GM19239 (cell line): ENCODE measurements at places on chromosomes 6 and 20.

DNA sequence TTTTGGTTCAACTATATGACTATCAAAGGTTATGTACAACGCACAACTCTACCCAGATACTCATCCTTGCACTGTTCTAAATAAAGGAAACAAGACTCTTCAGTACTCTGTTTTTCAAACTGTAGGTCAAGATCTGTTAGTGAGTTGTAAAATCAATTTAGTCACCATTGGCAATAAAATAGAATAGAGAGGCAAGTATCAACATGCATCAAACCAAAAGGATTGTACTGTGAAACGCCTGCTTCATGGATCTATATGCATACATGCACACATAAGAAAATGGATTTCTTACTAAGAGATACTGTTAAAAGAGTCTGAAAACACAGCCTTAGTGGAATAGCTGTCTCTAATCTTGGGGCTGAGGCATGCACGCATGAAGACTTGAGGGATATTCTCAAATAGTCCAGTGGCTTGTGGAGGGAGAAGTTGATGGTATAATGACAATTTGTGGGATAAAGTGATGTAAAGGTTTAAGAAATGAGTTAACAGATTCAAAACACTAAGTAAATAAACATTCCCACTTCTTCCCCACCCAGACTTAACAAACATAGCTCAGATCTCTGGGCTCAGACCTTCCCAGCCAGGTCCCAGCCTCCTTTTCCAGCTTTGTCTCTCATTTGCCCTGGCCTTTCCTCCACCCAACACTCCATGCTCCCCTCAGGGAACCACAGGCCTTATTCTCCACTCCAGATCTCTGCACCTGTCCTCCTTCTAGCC, 10.7 kb upstream of the LZTS3 start:
- no peak for DNase-seq

GRCh38 chr20:57742507-57743181, 32.8 kb upstream of the PMEPA1 start:
- no peak for DNase-seq

DNA sequence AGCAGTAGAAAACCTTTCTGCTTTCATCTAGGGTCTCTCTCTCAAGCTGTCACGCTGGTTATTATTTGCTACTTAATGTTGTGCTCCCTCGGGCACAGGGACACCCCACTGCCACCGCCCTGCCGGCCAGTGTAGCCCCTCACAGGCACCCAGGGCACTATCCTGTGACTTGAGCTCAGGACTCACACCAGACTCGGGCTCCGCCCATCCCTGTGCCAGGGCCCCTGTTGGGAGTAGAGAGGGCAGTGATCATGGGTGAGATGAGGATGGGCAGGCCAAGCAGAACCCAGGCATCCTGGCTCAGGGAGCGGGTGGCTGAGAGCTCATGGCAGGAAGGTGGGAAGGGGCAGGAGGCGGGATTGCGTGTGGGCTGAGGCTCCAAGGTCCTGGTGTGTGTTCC, 371.9 kb downstream of the ZFAND3 start:
- no peak for DNase-seq

DNA sequence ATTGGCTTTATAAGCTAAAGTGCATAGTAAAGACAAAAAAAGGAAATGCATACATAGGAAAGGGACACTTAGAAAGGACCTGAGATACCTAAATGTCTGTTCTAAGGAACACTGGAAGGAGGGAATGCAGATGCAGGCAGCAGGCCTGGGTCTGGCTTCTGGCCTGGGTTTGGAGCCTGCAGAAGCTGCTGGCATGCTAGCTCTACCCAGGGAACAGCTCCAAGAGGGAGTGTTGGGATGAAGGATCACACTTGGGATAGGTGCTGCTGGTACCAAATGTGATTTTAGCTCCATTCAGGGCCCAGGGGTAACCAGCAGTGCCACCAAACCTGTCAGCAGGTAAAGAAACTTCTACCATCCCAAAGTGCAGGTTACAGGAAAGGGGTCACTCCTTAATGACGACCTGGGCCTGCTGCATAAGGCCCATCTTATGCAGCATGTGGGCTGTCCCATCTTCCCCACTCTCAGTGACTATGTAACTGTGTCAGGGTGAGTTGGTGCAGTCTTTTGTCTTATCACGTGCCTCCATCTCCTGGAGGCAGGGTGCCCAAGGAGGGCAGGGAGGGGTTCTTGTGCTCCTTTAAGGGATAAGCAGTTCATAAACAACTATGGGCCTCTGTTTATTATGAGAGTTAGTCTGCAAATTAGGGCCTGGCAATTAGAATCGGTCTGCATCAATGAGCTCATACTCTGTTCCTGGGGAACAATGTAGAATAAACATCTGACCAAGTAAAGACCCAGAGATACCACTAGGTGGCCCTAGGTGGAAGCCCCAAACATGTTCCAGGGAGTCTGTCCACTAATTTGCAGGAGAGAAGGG, 26.9 kb downstream of the DDX27 start:
- peak; percentile 40 for DNase-seq

GRCh38 chr6:28809947-28810658, 113.7 kb downstream of the TRIM27 start:
- DNase-seq = no peak

DNA sequence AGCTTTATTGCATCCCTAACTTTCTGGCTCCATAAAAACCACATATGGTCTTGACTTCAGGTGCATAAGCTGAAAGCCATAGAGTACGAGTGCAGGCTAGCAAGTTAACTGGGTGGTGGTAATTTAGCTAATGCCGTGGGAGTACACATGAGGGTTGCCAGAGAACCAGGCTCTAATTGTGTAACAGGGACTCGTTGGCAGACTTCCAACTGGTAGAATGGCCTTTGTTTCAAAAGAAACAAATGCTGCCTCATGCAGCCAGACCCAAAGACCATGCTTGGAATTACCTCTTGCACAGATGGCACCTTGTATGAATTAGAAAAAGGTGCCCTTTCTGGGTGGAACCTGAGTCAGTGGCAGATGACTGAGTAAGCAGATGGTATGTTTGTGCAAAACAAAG, 73.2 kb downstream of the LY86 start:
- no peak for DNase-seq

- DNase-seq = no peak
Observed at GRCh38 chr6:159807150-159807858, 7.2 kb downstream of the PNLDC1 start.

DNA sequence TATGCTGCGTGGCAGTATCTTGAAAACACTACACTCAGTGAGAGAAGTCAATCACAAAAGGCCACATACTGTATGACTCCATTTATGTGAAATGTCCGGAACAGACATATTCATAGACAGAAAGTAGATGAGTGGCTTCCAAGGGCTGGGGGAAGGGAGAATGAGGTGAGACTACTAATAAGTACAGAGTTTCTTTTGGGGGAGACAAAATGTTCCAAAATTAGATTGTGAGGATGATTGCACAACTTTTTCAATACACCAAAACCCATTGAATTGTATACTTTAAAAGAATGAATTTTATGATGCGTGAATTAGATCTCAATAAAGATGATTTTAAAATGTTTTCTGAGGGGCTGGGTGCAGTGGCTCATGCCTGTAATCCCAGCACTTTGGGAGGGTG, 9.2 kb upstream of the SPO11 start:
- DNase-seq = no peak

- DNase-seq = no peak
Observed at GRCh38 chr6:15313367-15313766, 67.5 kb downstream of the JARID2 start.

DNA sequence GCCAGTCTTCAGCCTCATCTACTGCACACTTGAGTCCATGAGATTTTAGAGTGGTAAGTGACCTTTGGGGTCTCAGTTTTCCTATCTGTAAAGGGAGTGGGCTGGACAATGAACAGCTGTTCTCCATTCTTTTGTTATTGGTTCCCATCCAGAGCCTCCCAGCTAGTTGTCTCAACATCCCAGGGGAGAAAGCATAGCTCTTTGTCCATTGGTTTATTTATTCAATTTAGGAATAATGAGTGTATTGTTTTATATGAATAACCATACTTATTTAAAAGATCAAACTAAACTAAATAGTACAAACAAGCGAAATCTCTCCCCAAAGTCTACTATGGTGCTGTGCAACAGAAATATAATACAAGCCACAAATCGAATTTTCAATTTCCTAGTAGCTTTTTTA, 13.7 kb downstream of the PIGT start:
- DNase-seq = no peak

- no peak for DNase-seq
Observed at GRCh38 chr6:152122434-152122833, 315.0 kb downstream of the ESR1 start.

DNA sequence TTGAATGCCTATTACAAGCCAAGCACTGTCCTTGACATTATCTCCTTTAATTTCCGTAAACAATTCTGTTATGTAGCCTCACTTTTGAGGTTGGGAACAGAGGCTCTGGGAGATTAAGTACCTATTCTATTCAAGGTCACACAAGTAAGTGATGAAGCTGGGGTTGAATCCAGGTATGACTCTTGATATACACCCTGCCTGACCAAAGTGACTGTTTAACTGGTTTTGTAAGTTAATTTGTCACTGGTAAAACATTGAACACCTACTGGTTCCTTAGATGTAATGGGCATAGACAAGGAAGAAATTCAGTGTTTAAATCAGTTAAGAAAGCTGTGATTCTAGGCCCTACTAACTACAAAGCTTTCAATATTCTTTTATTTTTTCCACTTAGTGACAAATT, 22.9 kb downstream of the GTF2H5 start:
- no peak for DNase-seq

DNA sequence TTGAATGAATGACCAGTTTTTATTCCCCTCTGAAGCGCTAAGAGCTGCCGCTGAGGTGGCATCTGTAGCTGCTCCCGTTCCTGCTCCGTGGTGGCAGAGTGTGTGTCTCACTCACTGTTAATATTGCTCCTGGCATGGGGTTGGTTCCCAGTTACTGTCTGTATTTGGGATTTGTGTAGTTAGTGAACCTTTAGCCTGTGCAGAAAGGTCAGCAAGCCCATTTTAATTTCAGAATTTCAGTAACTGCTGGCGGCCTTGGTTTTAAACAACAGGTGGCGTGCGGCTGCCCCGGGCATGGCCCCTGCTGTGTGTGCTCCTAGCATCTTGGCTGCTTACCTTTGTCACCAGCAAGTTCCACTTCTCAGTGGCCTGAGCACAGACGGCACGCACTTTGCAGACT, 54.1 kb upstream of the SLC22A1 start:
- no peak for DNase-seq
